ENCODE measurements at places on chromosomes 13 and 19.

GRCh38 chr13:48333976-48334375 is 30.4 kb downstream of the RB1 start:
- DNase-seq: no peak

GRCh38 chr19:16252459-16253205 is 54.9 kb downstream of the AP1M1 start:
- no peak for DNase-seq

GRCh38 chr19:48836089-48837017 is at the start of gene HSD17B14:
TSS of gene HSD17B14 (minus strand) at chr19:48836491. CDS start at chr19:48836411, 80 bp downstream.
- no peak for DNase-seq

- DNase-seq: no peak
Measured at GRCh38 chr19:4814625-4815425, 16.7 kb downstream of the TICAM1 start.

GRCh38 chr13:26529441-26529840 is 28.0 kb upstream of the WASF3 start:
- peak; percentile 7 for DNase-seq

- no peak for DNase-seq
Measured at GRCh38 chr13:46861959-46862358, 34.9 kb downstream of the HTR2A start.

- DNase-seq: no peak
Measured at GRCh38 chr13:44158098-44158521, 215.5 kb upstream of the SERP2 start.

- no peak for DNase-seq
Measured at GRCh38 chr19:21586311-21587116, 81.1 kb downstream of the ZNF429 start.

- DNase-seq: peak; percentile 62
Measured at GRCh38 chr13:44300895-44301638, 72.6 kb upstream of the SERP2 start.

GRCh38 chr13:30985637-30986205 is 53.3 kb downstream of the TEX26 start:
- no peak for DNase-seq
